Liver (tissue), 10 donors: ENCODE measurements at places on chromosomes 16 and 17. TPM values are rescaled to one million over a fixed set of nuclear protein-coding genes. Genes with fewer than 3 reads are reported as not detected.

DNA sequence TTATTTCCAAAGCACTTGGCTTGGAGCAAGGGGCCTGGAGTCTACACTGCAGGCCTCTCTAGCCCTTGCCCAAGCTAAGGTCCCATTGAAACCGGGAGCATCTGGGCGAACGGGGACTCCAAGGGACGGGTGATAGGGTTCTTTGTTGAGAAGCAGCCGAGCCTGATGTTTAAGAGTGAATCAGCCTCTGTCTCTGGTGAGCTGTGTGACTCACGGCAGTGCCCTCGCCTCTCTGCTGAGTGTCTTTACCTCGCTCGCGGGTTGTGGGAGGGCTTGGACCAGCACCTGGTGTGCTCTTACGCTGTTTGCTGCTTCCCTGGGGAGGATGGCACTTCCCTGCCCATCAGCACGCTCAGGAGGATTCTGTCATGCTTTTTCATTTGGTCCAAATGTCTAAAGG lies 1.3 kb downstream of the HGS start:
- peak overlapping the region; percentile 70 for H3K4me3 ChIP-seq
- H3K36me3 ChIP-seq, result peaks cover 3% of the 10 kb centered on the region
- no peak overlapping the region for H3K27ac ChIP-seq
- H3K4me1 ChIP-seq, result peaks cover 45% of the 10 kb centered on the region
- DNase-seq, result no peak
- no peaks in the 10 kb centered on the region for H3K27me3 ChIP-seq

DNA sequence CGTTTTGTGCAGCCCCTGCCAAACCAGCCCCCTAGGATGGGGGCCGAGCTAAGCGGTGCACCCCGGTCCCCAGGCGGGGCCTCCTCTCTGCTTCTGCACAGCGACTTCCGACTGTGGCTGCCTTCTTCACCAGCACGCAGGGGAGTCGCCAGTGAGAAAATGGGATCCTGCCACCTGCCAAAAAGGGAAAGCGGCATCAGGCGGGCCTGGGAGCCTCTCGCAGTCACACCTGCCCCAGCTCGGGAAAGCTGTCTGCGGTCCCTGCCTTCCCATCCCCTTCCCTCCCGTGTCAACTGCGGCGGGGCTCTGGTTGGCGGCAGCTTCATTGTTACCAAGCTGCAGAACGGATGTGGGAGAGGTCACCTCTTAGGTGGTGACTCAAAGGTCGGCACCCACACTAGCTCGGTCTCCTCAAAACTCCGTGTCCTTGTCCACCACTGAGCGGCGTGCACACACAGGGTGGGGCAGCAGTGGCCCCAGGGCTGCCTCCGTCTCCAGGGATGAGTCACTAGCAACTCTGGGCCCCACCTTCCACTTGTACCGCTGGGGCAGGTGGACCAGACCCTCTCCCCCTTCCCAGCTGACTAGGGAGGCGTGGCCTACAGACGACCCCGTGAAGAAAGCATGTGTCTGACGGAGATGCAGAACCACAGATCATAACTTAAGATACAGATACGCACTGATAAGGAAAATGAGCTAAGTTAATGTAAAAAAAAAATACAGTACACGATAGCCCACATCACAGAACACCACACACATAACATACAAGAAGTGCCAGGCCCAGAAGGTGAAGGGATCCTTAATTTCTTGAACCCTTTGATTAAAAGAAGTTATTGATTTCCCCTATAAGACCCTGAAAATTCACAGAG lies 1.5 kb upstream of the PCYT2 start:
- DNase-seq, result no peak
- H3K4me3 ChIP-seq, result no peak overlapping the region
- peaks cover 32% of the 10 kb centered on the region for H3K4me1 ChIP-seq
- no peaks in the 10 kb centered on the region for H3K27me3 ChIP-seq
- no peak overlapping the region for H3K27ac ChIP-seq

DNA sequence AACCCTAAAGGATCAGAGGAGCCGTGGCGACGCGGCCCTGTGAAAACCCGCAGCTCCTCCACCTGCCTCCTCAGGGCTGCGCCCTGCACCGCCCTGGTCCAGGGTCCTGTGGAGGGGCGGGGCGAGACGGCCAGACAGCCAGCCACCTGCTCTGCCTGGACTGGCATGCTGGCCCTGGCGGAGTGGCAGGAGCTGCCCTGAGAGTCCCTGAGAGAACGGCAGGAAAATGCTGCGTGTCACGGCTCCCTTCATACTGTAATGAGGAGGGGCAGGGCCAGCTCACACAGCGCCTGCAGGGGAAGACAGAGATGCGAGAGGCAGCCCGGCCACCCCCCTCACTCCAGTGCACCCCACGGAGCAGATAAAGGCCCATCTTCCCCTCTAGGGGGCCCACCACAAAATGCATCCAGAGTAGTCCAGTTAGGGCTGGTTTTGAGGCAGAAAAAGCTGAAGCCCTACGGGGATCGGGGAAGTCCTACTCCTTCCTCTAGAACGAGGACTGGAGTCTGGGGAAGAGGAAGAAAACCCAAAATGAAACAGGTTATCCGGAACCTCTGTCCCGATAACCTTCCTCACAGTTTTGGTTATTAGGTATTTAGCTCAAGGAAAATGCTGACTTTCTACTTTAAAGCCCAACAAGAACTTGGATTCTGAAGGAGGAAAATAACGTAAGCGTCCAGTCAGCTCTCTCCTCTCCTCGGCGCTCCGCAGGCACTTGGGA lies 97.6 kb upstream of the DNAH17 start:
- no peak overlapping the region for H3K27ac ChIP-seq
- no peak for DNase-seq
- no peaks in the 10 kb centered on the region for H3K4me1 ChIP-seq
- H3K4me3 ChIP-seq, result no peak overlapping the region
- H3K27me3 ChIP-seq, result no peaks in the 10 kb centered on the region
- H3K36me3 ChIP-seq, result peaks cover 12% of the 10 kb centered on the region

DNA sequence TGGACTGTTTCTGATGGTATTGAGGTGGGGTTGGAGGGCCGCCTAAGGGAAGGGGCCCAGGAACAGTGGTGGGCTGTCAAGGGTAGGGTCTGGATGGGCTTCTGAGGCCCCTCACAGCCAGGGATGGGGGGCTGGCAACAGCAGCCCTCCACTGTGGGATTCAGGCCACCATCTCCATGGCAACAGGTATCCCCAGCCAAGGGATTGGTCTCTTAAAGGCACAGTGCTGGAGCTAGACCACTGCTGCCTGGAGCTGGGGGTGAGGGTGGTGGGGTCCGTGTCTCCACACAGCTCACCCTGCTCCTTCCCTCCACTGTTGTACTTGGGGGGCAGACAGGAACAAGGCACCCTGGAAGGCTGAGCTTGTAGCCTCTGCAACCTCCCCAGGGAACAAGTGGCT lies 41.8 kb downstream of the PSME3IP1 start:
- no peaks in the 10 kb centered on the region for H3K27me3 ChIP-seq
- H3K36me3 ChIP-seq, result no peaks in the 10 kb centered on the region
- no peak overlapping the region for H3K27ac ChIP-seq

DNA sequence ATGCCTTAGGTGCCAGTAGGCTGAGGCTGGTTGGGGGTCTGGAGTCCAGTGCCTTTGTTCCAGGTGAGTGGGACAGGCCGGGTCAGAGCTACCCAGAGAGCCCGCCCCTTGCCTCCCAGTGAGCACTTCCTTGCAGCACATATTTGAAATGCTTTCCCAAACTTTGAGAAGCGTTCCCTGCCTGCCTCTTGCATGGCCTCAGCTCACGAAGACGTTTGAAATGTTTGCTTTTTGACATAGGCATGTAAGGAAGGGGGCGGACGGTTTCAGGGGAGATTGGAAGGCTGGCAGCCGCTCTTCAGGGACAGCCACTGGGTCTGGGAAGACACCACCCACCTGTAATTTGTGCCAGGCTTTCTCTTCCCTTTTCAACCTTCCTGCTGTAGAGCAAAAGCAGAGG lies 5.1 kb upstream of the FOXL1 start:
- no peak for DNase-seq
- H3K36me3 ChIP-seq, result no peaks in the 10 kb centered on the region
- H3K27me3 ChIP-seq, result peaks cover 6% of the 10 kb centered on the region
- H3K4me1 ChIP-seq, result peaks cover 3% of the 10 kb centered on the region
- H3K27ac ChIP-seq, result no peak overlapping the region
- H3K4me3 ChIP-seq, result no peak overlapping the region

KRTAP1-1 gene
- total RNA-seq, result not detected
